ENCODE measurements at places on chromosomes 2 and 18.

- DNase-seq: no peak
Observed at GRCh38 chr18:63872586-63872985, 14.9 kb upstream of the SERPINB2 start.

DNA sequence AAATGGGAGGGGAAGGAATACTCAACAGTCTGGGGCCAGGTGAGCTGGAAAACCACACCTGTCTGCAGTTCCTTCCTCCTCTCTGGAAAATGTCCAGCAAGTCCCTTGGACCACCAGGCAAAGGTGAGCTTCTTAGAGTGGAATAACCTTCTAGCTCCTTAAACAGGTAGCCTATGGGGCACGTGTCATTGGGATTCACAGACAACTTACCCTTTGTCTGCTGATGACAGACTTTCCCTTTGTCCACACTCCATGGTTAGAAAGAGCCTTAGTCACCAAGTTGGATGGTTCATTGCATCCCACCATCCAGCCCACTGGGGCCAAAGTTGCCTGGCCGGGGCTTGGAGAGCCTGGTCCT, 98.0 kb upstream of the ITGA6 start:
- DNase-seq: no peak

GRCh38 chr18:36665952-36666351, 162.8 kb downstream of the TPGS2 start:
- DNase-seq: no peak

DNA sequence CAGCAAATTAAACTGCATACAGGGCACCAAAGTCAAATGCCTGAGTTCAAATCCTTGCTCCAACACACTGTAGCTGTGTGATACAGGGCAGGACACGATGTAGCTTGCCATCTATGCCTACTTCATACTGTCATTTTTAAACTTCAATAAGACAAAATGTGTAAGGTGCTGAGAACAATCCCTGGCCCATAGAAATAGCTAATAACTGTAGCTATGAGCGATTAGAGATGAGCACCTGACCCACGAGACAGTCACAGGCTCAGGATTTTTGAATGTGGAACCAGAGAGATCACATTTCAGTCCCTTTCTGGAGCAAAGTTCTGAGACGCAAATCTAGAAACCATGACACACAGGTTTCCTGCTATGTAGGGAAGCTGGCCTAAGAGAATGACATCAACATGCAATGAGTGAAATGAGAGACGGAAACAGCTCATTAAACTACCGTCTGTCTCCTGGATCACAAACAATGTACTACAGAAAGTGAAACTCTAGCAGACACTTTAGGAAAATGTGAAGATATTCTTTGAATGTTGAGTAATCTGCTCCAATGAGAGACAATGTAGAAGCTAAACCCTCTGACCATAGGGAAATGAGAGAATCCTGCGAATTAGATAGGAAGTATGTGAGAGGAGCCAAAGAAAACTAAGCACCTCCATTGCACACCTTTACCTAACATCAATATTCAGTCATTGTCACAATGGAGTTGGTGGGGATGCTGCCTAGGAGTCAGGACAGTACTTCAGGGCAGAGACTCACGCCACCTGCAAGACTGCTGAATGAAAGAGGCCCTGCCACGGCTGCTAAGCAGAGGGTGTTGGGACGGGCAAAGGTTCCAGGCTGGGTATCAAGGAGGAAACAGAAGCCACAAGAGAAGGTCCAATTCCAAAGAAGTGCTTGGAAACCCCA, 25.5 kb downstream of the B4GALT6 start:
- no peak for DNase-seq

DNA sequence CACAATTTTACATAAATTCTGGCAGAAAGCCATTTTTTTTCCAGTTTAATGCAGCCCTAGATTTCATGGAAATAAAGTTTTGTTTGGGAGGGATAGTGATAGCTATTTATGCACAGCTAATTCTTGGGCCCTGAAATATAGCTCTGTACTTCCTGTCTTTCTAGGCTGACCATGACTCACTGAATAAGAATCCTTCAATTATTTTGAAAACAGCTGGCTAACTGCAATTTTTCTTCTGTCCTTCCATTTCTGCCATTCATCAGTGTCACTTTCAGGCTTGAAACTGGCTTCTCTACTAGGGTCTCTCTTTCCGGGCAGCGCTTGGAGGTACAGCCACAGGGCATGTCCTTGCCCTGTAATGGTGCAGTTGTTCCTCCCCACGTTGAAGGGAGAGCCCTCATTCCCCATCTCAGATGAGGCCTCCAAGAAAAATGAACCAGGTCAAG, 97.1 kb upstream of the TMEM178A start:
- DNase-seq: no peak

DNA sequence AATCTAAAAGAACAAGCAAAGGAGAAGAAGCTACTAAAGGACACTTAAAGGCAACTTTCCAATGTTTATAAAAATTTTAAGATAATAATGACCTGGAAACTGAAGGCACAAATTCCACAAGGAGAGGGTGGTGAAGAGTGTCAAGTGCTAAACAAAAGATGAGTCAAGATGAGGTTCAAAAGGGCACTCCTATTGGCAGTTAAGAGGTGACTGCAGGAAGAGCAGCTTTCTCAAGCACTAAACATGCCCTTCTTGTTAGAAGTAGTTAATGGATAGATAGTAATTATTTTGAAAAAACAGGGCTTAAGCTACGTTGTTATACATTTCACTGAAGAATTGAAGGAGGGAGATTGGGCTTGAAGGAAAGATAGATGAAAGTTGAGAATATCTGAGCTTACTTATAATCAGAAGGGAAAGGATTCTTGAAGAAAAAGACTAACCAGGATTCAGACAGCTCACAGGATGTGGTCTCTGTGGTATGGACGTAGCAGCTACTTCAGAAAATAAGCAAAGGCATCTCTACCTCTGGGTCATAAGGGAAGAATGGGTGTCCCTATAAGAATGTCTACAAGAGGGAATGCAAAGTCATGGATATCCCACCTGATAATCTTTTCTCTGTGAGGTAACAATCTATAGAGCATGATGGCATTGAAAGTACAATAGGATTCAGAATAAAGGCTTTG, 454.7 kb upstream of the SLC39A10 start:
- DNase-seq: no peak

- no peak for DNase-seq
Observed at GRCh38 chr18:58593938-58594337, 35.0 kb downstream of the ALPK2 start.

GRCh38 chr2:85390941-85391669, 19.1 kb downstream of the CAPG start:
- DNase-seq: peak; percentile 39

DNA sequence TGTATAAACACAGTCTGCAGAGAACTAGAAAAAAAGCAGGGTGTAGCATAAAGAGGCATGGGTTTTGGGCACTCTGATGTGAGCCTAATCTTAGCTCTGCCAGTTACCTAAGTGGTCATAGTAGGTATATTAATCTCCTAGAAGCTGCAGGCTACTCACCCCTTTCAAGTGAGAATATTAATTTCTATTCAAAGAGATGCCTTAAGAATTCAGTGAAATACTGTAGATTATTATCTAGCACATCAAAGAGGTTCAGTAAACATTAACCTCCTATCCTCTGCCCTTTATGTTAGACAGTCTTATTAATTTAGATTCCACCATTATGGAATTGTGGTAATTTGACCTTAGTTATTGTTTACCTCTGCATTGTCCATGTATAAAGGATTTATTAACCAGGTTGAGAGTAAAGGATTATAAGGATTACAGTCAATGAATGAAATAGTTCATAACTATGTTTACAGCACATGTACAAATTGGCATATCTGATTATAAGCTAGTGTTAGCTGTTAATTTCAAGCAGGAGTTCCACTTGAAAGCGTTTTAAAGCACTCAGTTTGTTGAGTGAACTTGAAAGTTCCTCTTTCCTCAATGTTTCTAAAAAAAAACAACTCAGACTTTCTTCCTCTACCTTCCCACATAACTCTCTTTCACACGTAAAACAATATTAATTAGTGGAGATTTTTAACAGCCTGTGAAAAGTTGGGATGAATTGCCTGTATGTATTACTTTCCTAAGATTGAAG, 150.6 kb upstream of the EPC2 start:
- no peak for DNase-seq

DNA sequence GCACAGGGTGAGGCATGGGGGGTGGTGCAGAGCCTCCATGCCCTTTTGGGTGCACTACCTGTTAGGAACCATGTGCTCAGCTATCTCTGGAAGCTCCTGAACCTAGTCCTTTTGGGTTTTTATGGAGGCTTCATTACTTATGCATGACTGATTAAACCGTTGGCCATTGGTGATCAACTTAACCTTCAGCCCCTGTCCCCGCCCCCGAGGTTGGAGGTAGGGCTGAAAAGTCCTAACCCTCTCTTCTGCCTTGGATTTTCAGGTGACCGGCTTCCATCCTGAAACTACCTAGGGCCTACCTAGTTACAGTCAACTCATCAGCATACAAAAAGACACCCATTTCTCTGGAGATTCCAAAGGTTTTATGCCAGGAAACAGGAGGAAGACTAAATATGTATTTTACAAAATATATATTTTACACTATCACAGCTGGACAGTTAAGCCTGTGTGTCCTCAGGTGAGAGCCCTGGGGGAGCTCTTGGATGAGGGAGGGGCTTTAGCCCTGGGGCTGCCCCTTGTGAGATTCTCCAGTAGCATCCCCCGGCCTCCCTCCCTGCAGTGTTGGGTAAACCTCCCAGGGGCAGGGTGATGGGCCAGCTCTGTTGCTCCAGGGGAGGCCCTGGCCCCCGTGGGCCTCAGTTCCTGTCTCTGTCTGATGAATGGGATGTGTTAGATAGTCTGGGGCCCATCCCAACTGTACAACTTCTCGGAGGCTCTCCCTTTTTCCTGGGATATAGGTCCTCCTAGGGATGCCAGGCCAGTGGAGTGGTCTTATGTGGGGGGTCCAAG, 24.1 kb downstream of the GLI2 start:
- DNase-seq: no peak

DNA sequence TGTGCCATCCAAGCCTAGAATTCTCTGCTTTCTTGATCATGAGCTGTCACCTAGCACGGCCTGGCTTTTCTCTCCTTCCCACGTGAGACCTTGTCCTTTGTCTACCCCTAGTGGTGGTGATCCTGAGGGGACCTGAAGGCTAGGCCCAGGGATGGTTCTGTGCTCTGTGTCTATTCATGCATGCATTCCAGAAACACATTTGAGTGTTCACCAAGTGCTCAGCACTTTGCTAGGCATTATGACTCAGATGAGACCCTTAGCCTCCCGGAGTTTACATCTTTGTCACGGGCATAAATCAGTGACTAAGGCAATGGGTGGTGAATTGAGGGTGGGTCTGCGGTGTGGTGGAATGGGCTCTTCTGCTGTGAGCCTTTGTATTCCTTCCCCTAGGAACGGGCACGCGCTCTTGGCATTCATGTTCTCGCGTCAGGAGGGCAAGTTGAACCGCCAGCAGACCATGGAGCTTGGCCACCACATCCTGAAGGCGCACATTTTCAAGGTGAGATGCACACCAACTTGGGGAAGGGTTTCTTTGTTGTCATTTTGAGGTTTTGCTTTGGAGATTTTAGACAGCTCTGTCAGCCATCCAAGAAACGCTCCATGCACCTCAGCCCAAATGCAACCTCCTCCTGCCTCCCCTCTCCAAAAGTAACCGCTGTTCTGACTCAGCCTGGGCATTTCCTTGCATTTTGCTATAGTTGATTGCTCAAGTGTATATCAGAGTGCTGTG, 100.9 kb downstream of the WDSUB1 start:
- no peak for DNase-seq

DNA sequence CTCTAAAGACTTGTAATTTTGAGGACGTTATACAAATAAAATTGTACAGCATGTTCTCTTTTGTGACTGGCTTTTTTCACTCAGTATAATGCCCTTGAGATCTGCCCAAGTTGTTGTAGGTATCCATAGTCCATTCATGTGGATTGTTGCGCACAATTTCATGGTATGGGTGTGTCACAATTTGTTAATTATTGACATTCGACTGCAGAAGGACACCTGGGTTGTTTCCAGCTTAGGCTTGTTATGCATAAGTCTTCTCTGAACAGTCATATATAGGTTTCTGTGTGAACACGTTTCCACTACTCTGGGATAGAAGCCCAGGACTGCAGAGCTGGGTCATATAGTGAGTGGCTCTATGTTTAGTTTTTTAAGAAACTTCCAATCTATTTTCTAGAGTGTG, 800.8 kb upstream of the SALL3 start:
- DNase-seq: no peak

DNA sequence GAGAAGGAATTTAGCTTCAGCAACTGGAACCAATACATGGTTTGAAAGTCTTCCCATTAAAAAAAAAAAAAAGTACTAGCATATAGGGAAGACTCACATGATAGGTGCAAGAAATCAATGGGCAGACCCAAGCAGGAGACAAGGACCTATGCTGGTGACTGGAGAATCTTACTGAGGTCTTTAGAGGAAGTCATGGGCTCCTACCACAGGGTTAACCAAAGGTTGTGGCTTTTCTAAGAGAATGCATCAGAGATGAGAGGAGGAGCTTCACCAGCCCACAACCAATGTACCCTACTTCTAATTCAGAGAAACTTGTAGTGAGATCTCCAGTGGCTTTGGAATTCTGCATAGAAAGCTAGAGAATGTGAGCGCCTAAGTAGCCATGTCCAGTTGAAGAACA, 207.4 kb downstream of the NCKAP5 start:
- no peak for DNase-seq

- DNase-seq: no peak
Observed at GRCh38 chr2:84383271-84383670, 75.8 kb downstream of the SUCLG1 start.

DNA sequence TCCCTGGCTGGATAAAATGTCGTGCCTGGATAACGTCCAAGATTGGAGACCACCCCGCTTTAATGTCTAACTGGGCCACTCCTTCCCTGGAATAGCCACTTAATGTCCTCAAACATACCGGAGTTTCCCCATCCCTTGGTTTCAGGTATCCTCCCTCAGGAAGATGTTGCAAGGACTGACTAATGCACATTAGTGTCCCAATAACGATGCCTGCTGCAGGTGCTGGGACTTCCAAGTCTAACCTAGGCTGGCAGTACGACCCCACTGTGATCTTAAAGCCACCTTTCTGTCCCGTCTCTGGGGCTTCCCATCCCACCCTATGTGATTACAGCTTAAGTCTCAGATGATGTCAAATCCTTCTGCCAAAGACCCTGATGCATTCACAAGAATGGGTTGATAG, 1.1 kb upstream of the ATP6V1C2 start:
- no peak for DNase-seq

- no peak for DNase-seq
Observed at GRCh38 chr18:66972681-66973080, 368.8 kb upstream of the CDH19 start.

- no peak for DNase-seq
Observed at GRCh38 chr2:7358865-7359447, 441.7 kb downstream of the RNF144A start.
